Eye (tissue), 1 donor: ENCODE measurements at places on chromosomes 16 and 17.

- DNase-seq, result no peak
Measured at GRCh38 chr16:804193-805048, 3.9 kb upstream of the GNG13 start.

DNA sequence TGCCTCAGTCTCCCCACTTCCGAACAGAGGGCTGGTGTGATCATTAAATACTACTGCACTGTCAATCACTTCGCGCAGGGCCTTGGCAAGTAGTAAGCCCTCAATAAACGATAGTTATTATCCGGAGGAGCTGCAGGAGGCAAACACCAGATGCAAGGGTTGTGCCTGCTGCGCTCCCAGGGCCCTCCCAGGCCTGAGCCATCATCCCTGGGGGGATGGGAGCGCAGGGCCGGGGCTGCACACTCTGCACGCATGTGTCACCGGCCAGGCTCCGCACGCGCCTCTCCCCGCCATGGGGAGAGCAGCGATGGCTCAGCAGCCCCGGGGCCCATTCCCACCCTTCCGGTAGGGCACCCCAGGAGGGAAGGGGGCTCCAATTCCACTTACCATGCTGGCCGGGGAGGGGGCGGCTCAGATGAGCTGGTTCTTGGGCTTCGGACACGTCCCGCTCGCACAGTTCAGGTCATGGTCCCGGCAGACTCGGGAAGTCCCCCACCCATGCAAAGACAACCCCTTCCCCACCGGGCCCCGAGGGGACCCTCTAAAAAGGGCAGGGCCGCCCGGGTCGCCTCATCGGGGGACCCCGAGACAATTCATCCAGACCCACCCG, 681 bp downstream of the XPO6 start:
- peak; percentile 71 for DNase-seq

- no peak for DNase-seq
Measured at GRCh38 chr17:44604768-44605485, 47.6 kb downstream of the FZD2 start.

DNA sequence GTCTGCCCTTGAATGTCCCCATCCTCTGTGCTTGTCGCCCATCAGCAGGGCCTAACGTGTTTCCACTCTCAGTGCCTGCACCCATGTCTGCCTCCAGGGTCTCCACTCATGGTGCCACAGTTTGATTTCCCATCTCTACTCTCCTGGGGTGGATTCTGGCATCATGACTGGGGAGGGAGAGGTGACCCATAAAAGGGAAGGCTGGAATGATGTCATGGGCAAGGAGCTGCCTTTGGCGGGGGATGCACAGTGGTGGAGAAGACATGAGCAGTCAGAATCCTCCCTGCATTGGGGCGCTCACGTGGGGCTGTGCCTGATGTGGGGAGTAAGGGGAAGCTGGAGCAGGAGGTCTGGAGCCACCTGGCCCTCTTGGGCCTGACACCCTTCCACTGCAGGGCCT, 100.9 kb downstream of the USP22 start:
- DNase-seq, result no peak

- DNase-seq, result no peak
Measured at GRCh38 chr17:47164263-47164662, 24.8 kb downstream of the CDC27 start.

- DNase-seq, result no peak
Measured at GRCh38 chr16:10419701-10420100, 33.8 kb downstream of the ATF7IP2 start.

- DNase-seq, result no peak
Measured at GRCh38 chr16:12652924-12653323, 150.8 kb downstream of the CPPED1 start.

DNA sequence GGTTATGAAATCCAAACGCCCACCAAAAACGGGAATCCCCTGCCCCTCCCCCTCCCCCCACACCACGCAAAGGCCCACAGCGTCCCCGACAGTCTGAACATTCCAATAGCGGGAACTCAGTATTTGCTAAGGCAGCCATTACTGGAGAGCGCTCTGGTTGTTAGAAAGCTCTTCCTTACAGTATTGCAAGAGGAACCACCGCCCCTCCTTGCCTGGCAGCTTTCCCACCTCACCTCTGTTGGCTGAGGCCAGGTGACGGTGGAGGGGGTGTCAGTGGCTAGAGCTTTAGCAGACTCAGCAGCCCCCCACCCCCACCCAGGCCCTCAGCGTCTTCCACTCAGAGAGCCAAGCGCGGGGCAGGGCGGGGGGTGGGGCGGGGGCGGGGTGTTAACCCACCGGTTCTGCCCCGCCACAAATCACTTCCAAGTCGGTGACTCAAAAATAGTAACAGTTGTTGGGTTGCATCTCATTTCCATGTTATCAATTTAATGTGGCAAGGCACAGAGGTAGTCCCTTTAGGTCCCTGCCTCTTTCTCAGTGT, 2.2 kb upstream of the PLEKHH3 start:
- DNase-seq, result peak; percentile 72

- no peak for DNase-seq
Measured at GRCh38 chr16:86202760-86203426, 303.9 kb downstream of the IRF8 start.

DNA sequence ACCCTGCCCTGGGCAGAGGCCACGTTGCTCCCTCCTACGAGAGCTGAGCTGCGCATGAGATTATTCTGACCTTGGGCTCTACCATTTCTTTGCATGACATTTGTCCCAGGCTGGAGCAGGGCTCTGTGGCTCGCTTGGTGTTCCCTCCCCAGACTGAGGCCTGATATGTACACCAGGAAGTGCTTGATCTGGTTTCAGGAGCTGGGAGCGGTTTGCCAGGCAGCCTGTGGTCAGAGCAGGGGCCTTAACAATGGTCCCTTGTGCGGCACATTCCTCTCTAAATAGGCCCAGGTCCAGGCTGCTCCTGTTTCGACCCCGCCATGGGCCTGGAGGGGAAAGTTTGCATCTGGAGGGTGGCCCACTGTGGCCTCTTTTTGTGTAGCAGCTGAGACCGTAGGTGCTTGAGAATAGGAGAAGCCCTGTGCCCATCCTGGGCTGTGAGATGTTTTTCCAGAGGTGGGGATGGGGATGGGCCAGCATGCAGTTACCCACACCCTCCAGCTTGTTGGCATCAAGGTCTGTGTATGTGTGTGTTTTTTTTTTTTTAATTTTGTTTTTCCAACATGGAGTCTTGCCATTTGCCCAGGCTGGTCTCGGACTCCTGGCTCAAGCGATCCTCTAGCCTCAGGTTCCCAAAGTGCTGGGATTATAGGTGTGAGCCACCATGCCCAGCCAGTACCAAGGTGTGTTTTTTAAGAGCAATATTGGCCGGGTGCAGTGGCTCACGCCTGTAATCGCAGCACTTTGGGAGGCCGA, 253.9 kb downstream of the SEC14L1 start:
- peak; percentile 62 for DNase-seq

- DNase-seq, result no peak
Measured at GRCh38 chr17:61314368-61315078, 85.1 kb upstream of the TBX2 start.
